Hindlimb muscle (tissue), 1 donor: ENCODE measurements at places on chromosomes 1 and 21. TPM values are rescaled to one million over a fixed set of nuclear protein-coding genes. Genes with fewer than 3 reads are reported as not detected.

GRCh38 chr1:160070243-160071163 is 543 bp upstream of the KCNJ10 start:
- peak; percentile 72 for DNase-seq

GRCh38 chr1:225825607-225826007 is 15.7 kb downstream of the EPHX1 start:
- no peak for DNase-seq

GRCh38 chr1:158945061-158945460 is 13.7 kb downstream of the PYHIN1 start:
- DNase-seq: no peak

DNA sequence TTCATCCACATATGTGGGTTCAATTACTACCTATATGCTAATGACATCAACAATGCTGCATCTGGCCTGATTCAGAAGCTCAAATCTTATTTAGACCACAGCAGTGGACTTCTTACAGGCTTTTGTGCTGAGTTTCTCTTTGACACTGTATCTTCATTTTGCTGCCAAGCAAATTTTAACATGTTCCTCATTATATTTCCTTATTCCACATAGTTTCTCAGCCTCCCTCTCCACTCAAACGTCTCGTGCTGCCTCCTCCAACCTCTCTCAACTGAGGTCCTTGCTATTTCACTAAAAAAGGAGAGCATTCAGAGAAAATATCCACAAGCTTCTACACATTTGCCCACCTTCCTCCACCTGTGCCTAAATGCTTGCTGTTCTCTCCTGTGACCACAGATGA is 6.5 kb downstream of the TDRKH start:
- DNase-seq: no peak

DNA sequence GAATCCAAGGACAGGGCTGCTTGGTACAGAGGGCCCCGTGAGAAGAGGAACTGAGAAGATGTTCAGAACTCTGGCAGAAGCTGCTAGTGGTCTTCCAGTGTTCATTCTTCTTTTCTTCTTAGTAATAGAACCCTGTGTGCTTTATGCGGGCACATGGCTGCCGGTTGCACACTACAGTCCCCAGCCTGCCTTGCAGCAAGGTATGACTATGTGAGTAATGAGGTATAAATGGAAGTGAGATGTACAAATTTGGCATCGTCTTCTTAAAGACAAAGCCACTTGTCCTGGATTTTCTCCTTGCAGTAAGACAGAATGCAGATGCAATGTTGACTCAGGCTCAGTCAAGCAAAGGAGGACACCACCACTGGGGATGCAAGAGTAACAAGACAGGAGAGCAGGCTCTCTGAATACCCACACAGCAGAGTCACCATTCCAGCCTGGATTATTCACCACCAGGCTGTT is 15.0 kb upstream of the ATP1B1 start:
- no peak for DNase-seq

GRCh38 chr21:38804789-38805327 is 871 bp upstream of the ETS2 start:
- peak; percentile 70 for DNase-seq

DNA sequence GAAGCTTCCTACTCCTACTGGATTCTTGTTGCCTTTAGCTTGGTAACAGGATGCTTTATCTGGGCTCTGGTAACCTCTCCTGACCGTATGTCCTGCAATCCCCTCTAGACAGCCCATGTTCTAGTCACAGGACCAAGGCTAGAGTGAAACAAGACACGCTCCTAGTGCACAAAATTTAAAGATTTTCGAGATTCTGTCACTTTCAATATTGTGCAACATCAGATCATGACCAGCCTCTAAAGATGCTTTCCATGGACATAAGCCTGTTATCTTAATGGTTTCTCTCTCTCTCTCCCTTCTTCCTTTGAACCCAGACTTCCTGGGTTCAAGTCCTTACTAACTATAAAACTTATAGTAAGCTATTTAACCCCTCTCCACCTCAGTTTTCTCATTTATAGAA is 1.6 kb upstream of the LY9 start:
- DNase-seq: no peak

GRCh38 chr21:24223624-24224023 is 1383.7 kb downstream of the MRPL39 start:
- DNase-seq: no peak

DNA sequence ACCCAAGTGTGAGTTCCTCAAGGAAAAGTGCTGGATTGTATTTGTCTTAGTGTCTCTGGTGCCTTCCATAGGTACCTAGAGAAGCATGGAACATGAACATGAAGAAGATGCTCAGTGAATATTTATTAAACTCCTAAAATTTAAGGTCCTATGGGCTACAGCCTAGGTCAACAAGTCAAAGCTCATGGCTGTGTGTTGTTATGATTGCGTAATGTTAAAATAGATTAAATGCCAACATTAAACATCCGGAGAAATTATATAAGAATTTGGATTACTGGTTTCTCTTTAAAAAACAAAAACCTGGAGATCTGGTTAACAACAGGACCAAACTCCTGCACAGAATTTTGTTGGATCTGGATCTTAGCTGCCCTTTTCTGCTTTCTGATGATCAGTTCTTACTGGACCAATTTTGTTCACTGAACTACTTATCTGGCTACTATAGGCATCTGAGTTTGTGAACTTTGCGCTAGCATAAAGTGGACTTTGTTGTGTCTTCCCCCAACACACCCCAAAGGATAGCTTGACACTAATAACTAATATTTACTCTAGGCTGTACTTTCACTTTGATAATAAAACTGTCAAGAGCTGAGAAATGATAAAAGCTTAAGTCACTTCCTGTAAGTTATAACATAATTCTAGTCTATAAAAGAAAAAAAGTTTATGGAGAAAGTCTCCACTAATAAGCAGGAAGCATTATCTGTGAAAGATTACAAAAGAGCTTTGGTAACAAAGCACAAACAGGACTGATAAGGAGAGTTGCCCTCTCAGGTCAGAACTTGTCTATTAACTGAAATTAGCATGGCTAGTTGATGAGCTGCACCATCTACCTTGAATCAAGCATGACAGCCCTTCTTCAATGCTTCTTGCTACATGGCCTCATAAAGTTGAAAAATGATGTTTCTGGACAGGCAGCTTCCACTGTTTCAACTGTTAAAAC is 20.7 kb downstream of the F5 start:
- no peak for DNase-seq

- no peak for DNase-seq
Observed at GRCh38 chr1:115136106-115136505, 46.8 kb upstream of the TSPAN2 start.

DNA sequence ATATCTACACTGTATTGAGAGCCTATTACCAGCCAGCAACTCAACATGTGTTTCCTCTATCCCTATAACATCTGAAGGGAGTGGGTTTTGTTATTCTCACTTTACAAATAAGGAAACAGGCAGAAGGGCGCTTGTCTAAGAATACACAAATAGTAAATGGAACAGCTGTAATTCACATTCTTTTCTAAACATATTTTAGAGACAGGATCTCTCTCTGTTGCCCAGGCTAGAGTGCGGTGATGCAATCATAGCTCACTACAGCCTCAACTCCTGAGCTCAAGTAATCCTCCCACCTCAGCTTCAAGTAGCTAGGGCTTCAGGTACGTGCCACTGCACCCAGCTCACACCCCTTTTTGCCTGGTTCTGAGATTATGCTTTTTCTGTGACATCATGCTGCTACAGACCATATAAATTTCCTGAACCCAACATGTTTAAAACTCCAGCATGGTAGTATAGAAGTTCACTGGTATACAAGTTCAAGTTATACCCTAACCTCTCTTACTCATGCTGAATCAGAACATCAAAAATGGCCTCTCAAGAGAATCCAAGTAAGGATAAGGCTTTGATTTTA is 8.6 kb upstream of the TACSTD2 start:
- no peak for DNase-seq

- no peak for DNase-seq
Observed at GRCh38 chr1:116261227-116261626, 111.8 kb upstream of the ATP1A1 start.

GRCh38 chr1:11479375-11479979 is 522 bp downstream of the DISP3 start:
- DNase-seq: no peak

DNA sequence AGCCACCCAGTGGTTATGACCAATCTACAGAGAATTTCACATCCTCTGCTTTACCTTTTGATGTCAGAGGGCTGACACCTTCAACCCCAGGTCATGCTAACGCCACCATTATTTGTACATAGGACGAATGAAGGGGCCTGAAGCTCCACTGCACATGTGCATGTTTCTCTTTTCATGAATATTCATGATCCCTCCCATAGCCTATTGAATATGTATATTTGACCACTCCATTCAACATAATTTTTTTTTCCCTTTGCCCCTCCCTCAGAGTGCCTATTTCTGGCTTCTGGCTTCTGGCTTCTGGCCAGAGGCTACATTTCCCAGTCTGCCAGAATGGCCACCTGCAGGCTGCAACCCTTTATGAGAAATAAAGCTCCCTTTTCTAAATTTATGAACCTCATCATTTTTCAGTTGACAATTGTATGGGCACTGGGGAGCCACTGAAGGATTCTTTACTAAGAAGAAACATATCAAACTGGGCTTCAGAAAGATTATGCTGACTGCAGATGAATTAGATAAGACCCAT is 406.7 kb downstream of the SIPA1L2 start:
- DNase-seq: no peak

- DNase-seq: no peak
Observed at GRCh38 chr1:183808296-183809027, 3.5 kb downstream of the RGL1 start.

GRCh38 chr1:112772781-112773180 is 57.6 kb upstream of the PPM1J start:
- no peak for DNase-seq

GRCh38 chr1:227317011-227317451 is 1.3 kb downstream of the CDC42BPA start:
- DNase-seq: no peak

DNA sequence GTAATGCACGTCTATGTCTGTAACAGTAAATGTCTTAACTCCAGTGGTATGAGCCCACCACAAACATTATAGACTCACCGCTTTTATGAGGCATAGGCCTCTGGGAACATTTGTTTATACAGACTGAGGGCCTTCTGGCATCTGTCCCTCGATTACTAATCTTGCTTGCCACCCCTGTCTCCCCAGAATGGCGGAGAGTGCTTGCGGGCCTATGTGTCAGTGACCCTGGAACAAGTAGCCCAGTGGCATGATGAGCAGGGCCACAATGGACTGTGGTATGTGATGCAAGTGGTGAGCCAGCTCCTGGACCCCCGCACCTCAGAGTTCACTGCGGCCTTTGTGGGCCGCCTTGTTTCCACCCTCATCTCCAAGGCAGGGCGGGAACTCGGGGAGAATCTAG is 18.3 kb upstream of the SHISA4 start:
- no peak for DNase-seq

GRCh38 chr21:44579056-44579832 is 1.2 kb downstream of the KRTAP10-5 start:
- DNase-seq: no peak

OR2G6 gene
- not detected for polyA plus RNA-seq

KCTD3 gene
- 41.4 TPM for polyA plus RNA-seq

MFSD2A gene
- 1.2 TPM for polyA plus RNA-seq

FAM167B gene
- 7.6 TPM for polyA plus RNA-seq

IGSF21 gene
- polyA plus RNA-seq: 0.48 TPM

LAX1 gene
- 0.17 TPM for polyA plus RNA-seq

LAMB3 gene
- 0.81 TPM for polyA plus RNA-seq

PRAMEF4 gene
- not detected for polyA plus RNA-seq

FAM163A gene
- 0.31 TPM for polyA plus RNA-seq

TENT5C gene
- 2.2 TPM for polyA plus RNA-seq

PTGS2 gene
- 0.66 TPM for polyA plus RNA-seq

DPT gene
- polyA plus RNA-seq: 70.2 TPM
